Hindlimb muscle (tissue), 1 donor: ENCODE measurements at places on chromosomes 6 and 20. TPM values are rescaled to one million over a fixed set of nuclear protein-coding genes. Genes with fewer than 3 reads are reported as not detected.
A peak's percentile ranks its signal among the peaks of the same experiment; 100 is the strongest.

Gene AURKA
- 6.9 TPM for polyA plus RNA-seq

Gene XKR7
- 0.05 TPM for polyA plus RNA-seq

Gene DLK2
- 1.9 TPM for polyA plus RNA-seq

Gene APOM
- 3.3 TPM for polyA plus RNA-seq

Gene MAK
- 0.84 TPM for polyA plus RNA-seq

Gene VWA7
- 2.5 TPM for polyA plus RNA-seq

Gene BTNL2
- 0.28 TPM for polyA plus RNA-seq

Gene SLC24A3
- polyA plus RNA-seq, result 28.9 TPM

Gene SLC2A10
- 16.6 TPM for polyA plus RNA-seq

Gene SLC16A10
- polyA plus RNA-seq, result 7.6 TPM

Gene C6orf62
- polyA plus RNA-seq, result 95.5 TPM

Gene TCFL5
- polyA plus RNA-seq, result 8.8 TPM

Gene CNBD2
- polyA plus RNA-seq, result 0.19 TPM

Gene ORC3
- 22.3 TPM for polyA plus RNA-seq

DNA sequence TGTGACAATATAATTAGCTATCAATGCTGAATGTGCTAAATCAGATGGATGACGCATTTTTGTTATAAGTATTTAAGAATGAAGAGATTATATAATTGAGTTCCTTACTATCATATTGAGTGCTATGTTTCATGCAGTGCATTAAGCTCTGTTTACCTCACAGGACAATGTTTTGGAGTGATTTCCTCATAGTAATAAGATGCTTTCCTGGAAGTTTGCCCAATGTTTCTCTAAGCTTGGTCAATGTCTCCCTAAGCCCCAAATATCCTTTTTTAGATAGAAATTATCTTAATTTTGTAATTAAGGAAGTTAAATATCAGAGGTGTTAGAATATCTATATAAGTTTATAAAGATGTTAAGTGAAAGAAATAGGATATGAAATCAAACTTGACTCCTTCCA, 489.6 kb downstream of the MMUT start:
- no peak for DNase-seq

- no peak for DNase-seq
Observed at GRCh38 chr6:53306819-53307347, 41.9 kb downstream of the ELOVL5 start.

DNA sequence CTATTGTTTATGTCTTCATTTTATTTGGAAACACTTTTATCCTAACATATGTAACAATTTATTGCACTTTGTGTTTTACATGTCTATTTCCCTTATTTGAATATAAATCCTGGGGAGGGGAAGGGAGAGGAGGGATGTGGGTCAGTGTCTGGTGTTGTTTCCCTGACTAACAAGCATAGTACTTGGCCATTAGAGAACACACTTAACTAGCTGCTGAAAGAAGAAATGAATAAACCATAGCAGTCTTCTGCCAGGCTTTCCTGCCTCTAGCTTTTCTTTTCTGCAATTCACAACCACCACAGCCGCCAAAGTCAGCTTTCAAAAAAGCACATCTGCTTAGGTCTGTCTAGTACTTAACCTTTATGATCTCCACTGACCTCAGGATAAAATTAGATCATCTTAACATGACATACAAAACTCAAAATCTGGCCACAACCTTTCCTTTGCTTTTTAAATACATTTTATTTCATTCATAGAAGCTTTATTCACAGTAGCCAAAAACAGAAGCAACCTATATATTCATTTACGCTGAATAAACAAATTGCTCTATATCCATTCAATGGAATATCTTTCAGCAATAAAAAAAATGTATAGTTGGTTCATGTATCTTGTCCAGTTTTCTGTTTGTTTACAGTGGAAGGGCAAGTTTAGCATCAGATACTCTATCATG, 16.3 kb downstream of the PDSS2 start:
- DNase-seq, result no peak

DNA sequence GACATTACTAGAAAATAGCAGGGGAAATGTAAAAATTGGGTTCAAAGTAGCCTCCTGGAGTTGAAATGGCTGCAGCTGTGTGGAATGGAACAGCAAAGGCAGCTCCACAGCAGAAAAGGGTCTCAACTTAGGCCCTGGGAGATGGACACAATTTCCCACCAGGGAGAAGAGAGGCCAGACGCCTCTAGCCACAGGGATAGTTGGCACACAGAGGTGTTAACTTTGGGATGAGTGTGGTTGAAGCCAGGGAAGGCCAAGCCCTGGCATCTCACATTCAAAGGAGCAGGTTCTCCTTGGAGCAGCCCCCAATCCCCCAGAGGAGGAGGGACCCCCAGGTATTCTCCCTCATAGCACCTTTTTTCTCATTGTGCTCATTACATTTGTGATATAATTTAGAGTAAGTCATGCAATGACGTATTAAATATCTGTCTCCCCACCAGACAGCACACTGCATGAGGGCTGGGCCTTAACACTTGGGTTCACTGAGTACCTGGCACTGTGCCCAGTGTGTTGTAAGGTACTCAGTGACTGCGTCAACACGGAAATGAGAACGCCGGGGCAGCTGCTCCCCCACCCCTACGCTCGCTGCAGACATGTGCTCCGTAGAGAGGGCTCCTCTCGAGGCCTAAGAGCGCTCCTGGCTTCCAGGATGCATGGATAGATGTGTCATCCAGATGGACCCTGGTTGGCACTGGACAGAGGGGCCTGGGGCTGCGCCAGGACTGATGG, 76.0 kb upstream of the CD93 start:
- no peak for DNase-seq

- peak; percentile 42 for DNase-seq
Observed at GRCh38 chr20:46040902-46041535, 12.0 kb downstream of the SLC12A5 start.

GRCh38 chr6:6923605-6924004, 184.2 kb upstream of the RREB1 start:
- DNase-seq, result no peak

DNA sequence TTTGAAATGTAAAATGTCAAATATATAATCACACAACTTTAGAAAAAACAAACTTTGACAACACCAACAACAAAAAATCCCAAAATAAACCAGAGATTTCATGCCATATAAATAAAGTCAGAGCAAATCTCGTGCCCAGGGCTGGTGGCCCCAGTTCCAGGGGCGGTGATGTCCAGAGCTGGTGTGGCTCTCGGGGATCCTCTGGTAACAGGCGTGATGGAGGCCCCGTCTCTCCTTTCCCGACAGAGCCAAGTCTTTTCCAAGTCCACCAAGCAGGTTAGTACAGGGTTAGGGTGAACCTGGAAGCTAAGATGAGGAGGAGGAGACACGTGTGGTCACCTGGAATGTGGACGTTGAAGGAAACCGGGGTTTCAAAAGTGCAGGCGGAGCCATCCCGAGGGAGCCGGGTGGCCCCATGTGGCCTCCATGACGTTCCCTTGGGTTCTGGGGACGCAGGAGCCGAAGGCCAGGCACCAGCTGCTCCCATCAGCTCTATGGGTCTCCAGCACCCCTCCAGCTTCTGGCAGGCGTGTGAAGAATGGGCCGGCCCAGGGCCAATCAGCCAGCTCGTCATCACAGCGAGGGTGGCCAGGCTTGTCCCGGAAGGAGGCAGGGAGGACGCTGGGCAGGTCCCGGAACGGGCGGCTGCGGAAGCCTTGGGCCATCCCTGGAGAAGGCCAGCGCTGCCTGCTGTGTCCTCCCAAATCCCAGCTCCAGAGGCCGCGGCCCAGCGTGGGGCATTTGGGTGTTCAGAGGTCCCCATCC, 202.5 kb downstream of the PREX1 start:
- DNase-seq, result no peak

- peak; percentile 74 for DNase-seq
Observed at GRCh38 chr6:16238057-16238962, at the start of gene GMPR. Gene GMPR, plus strand, starts transcription at chr6:16238587. Its CDS starts 107 bp downstream, at chr6:16238694.

GRCh38 chr20:11045412-11046175, 371.8 kb upstream of the JAG1 start:
- no peak for DNase-seq

DNA sequence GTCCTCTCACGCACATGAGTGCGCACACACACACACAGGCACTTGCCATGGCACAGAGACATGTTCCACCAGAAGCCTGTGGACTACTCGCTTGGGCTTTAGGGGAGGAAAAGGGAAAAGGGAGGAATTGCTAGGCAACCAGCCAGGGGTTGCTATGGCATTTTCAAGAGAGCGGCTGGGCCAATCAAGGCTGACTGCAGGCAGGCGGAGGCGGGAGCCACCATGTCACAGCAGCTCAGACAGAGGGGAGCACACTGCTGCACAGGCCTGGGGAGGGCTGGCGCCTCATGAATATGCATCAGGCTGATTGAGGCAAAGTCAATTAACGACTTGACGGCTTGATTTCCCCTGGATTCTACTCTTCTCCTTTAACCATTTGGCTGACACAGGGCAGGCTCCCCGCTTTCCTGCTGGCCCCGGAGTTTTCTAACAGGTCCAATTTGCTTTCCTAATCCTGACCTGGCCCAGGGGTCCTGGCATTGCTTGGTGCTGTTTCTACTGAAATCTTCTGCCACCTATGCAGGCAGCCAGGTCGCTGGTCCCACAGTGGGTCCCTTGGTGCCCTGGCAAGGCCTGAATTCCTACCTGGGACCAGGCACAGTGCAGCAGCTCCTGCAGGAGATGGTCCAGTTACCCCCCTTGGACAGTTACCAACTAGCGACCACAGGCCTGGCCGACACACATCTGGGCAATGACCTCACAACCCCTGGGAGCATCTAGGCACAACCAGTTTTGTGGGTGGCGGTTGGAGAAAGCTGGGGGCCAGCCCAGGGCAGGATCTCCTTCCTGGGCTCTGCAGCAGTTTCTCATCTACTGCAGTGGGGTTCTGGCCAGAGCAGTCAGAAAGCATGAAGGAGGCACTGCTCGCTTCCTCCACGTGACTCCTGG, 52.1 kb downstream of the YTHDF1 start:
- no peak for DNase-seq

- DNase-seq, result no peak
Observed at GRCh38 chr6:137830511-137830911, 36.5 kb upstream of the TNFAIP3 start.

GRCh38 chr6:83870649-83871048, 11.2 kb downstream of the CYB5R4 start:
- DNase-seq, result no peak

DNA sequence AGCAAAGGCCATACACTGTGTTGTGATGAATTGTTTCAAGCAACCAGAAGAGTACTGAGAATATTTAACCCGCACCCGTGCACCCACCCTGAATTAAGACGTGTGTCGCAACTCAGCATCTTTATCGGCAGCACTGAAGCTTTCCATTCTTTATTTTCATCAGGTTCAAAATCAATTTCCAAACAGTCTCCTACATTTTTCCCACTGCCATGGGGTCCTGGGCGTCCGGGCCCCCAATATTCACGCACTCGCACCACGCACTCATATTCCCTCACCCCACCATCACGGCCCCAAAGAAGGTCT, 1.8 kb downstream of the LTB start:
- no peak for DNase-seq

DNA sequence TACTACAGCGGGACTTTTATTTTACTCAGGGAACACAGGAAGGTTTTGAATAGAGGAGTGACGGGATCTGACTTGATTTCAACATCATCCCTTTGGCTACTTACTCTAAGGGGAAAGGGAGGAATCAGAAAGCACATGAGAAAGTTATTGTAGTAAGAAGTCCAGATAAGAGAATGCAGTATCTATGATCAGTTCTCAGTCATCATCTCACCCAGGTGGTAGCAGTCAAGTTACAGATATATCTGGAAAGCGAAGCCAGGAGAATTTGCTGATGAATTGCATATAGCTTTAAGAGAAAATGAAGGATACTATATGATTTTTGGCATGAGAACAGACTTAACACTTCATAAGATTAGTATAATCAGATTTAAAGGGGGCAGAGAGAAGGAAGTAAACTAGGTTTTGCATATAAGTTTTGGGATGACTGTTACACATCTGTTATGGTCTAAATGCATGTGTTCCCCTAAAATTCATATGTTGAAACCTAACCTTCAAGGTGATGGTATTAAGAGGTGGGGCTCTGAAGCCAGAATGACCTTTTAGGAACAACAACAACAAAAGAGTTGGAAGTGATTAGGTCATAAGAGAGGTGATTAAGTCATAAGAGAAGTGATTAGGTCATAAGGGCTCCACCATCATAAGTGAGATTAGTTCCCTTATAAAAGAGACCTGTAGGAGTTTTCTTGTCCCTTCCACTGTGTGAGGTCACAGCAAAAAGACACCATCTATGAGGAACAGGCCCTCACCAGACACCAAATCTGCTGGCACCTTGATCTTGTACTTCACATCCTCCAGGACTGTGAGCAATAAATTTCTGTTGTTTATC, 6.7 kb downstream of the RAD21L1 start:
- DNase-seq, result no peak

GRCh38 chr6:56820060-56820459, 134.8 kb upstream of the BEND6 start:
- no peak for DNase-seq

- no peak for DNase-seq
Observed at GRCh38 chr6:148134592-148134991, 208.0 kb upstream of the SASH1 start.

DNA sequence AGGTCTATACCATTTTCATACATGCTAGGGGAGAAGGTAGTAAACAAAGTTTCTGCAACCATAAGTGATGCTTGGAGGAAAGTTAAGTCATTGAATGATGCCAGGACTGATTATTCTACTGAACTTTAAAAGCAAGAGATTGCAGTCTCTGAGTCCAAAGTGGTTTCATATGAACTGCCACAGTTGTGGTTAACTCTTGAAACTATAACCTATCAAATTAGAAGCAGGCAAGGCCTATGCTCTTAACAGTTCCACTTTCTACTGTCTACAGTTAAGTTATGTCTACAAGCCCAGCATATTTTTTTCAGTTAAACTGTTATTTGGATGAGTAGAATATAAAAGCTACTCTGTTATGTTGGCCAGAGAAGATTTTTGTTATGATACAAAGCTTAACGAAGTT, 326.5 kb upstream of the RUNX2 start:
- DNase-seq, result no peak

DNA sequence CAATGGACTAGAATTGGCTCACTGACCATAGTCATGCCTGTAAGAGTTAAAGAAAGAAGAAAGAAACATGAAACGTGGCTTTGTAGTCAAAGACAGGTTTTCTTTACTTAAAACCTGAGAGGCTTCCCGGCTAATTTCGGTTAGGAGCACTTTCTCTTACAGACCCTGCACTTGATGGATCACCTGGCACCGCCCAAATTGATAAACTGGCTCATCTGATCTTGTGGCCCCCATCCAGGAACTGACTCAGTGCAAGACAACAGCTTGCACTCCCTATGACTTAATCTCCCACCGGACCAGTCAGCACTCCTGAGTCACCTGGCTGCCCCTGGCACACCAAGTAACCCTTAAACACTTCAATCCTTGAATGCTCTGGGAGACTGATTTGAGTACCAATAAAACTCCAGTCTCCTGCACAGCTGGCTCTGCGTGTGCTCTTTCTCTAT, 12.3 kb downstream of the TMEM14B start:
- DNase-seq, result no peak

DNA sequence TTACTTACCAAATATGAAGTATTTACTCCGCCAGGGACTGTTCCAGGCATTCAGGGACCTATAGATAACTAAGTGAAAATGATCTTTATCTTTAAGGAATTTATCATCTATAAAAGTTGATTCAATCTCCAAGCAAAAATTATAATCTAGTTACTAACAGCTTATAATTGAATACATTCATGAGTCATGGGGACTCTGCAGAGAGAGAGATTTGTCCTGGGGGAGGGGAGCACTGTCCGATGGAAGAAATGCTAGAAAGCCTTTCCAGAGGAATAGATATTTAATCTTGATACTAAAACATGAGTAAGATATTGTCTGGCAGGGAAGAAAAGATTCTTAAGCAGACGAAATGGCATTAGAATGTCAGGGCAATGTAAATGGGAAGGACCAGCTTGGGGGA, 139.3 kb downstream of the CD164 start:
- no peak for DNase-seq

- no peak for DNase-seq
Observed at GRCh38 chr6:91171754-91172462, 585.0 kb upstream of the MAP3K7 start.
